ENCODE measurements at places on chromosomes 2 and 18. TPM values are rescaled to one million over a fixed set of nuclear protein-coding genes. Genes with fewer than 3 reads are reported as not detected.

Gene KCNIP3
- total RNA-seq, result 12.5 TPM

DNA sequence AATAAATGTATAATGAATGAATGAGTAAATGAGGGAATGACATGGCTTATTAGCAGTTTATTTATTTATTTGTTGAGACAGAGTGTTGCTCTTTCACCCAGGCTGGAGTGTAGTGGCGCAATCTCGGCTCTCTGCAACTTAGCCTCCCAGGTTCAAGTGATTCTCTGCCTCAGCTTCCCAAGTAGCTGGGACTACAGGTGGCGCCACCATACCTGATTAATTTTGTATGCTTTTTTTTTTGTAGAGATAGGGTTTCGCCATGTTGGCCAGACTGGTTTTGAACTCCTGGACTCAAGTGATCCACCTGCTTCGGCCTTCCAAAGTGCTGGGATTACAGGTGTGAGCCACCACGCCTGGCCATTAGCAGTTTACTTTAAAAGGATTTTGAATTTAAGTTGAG, 100.3 kb upstream of the CAVIN2 start:
- DNase-seq, result no peak

DNA sequence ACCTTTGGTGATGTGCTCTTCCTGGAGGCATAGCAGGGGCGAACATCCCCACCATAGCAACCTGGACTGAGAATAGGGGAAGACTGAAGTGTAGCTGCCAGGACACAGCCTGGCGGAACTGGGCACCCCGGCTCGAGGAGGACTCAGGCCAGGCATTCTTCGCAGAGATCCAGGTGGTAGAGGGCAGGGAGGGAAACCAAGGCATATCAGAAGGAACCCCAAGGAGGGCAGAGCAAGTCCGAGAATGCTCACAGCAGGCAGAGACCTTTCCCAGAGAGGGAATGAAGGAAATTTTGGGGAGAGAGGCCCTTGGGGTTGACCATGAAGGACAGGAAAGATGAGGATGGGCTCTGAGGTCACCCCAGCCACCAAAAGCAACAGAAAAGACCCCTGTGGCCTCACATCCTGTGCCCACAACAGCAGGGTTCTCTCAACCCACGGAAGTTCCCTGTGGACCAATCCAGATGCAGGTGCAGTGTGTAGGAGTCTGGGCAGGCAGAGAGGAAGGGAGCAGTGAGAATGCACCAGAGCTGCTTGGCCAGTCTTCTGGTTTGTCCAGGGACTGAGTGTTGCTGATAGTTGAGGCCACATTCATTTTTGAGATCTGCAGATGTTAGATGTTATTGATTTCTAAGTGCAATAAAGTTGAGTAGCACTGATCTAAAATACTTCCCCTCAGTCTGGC, 136.9 kb downstream of the PXDN start:
- DNase-seq, result no peak

Gene SDC1
- total RNA-seq, result 3.1 TPM

- no peak for DNase-seq
These were observed 23.7 kb downstream of the FN1 start for GRCh38 chr2:215411941-215412743.

GRCh38 chr18:45084206-45084605, 403.5 kb downstream of the SETBP1 start:
- no peak for DNase-seq

GRCh38 chr2:197838579-197838978, 34.2 kb downstream of the PLCL1 start:
- no peak for DNase-seq

Gene ATAD2B
- 38.3 TPM for total RNA-seq

Gene FAM237A
- not detected for total RNA-seq

DNA sequence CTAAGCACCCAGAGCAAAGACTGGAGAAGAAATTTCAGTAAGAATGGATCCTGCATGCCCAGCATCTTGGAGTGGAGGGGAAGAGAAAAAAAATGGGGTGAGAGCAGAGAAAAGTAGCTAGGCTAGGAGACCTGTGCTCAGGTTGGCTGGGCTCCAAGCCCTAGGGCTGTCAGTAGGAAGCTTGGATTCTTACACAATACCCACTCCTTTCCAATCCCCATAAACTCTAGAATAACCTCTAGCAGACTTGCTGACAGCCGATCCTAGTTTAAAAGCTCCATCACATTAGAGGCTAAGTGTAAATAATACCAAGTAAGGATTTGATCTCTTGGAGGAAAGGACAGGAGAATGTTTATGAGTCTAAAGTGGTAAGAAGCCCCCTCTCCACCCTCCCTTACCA, 46.2 kb upstream of the NABP1 start:
- DNase-seq, result no peak

DNA sequence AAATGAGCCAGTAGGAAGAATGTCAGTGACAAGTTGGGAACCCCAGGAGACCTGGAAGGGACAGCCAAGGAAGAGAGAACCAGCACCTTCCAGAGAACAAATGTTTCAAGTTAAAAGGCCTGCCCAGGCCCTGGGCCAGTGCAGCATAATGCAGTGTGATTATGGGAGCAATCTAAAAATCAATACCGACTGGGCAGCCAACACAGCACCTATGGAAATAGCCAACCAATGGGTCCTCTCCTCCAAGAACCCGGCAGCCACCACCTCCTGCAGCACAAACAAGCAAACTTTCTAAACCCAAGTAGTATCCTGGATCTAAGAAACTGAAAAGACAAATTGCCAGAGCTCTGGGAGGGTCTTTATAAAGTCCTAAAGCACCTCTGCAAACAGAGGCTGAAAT, 71.7 kb downstream of the CLHC1 start:
- no peak for DNase-seq

DNA sequence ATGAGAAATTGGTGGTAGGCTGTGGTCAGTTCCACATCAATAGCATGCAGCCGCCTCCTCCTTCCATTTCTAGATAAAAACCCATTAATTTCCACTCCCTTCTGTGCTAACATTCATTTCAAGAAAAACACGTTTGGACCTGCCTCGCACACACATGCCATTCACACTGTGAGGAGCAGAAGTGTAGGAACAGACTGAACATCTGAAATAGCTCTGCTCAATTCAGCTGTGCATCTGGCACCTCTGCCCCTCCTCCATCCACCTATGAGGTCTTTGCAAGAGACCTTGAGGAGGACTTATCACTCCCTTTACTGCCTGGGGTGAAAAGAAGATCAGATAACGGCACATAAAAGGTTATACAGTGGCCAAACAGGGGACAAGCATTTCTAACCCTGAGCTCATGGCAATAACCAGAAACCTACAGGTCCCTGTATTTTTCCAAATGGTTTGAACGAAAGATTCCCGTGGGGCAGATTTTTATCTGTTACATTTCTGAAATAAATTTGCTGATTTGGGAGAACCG, 30.8 kb upstream of the LRP2 start:
- no peak for DNase-seq

DNA sequence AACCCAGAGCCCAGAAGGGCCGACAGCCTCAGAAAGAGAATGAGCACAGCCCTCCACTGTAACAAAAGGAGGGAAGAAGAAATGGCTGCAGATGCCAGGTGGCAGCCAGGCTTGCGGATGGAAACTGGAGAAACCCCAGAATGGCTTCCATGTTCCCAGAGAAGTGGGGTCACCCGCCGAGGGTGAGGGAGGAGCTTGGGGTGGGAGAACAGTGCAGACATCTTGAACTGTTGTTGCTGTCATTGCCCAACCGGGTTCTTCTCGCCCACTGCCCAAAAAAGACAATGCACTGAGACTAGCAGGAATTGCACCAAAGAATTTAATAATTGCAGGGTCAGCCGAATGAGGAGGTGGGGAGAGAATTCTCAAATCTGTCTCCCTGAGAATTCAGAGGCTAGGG, 223.2 kb upstream of the RAB6C start:
- DNase-seq, result no peak

Gene MYO7B
- total RNA-seq, result 0.14 TPM

Gene HJURP
- 0.95 TPM for total RNA-seq

- DNase-seq, result no peak
These were observed 548 bp upstream of the FBLN7 start for GRCh38 chr2:112137516-112138158.

Gene L3MBTL4
- total RNA-seq, result 5.3 TPM

Gene LINC00305
- total RNA-seq, result not detected

DNA sequence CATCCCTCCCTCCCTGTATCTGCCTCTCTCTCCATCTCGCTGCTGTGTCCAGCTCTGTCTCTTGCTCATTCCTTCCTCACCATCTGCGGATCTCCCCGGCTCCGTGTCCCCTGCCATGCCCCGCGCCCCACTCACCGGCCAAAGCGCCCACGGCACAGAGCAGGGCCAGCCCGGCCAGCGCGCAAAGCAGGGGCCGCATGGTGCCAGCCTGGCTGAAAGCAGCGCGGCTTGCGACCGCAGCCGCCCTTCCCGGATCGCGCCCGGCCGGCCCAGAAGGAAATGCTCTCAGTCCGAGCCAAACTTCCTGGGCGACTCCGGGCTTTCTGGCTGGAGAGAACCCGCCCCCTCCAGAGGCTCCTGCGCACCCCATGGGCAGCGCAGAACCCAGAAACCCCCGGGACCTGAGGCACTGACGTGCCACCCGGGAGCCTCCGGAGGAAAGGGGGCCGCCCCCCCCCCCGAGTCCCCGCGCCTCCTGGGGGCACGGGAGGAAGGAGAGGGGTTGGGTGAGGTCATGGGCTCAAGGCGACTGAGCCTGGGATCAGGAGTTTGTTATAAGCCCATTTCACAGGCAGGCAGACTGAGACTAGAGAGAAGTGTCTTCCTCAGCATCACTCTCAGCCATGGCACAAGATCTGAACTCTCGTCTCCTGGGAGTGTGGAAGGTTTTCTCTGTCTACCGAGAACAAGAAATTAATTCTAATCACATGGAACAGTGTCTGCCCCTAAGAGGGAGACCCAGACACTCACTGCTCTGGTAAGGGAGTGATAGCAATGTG, 45.2 kb upstream of the RAB6C start:
- no peak for DNase-seq

DNA sequence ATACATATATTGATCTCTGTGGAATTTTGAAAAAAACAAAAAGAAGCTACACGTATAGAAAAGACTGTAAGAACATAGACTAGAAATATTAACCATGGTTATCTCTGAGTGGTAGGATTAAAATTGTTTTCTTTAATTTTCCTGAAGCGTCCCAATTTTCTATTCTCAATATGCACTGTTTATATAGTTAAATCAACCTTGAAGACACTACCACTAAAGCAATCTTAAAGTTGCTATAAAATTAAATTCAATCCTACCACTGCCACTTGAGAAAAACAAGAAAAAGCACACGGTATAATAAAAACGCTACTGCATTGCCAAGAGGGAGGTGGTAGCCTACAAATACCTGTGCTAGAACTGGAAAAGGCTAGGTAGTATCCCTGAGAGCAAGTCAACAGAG, 47.2 kb downstream of the TRIP12 start:
- no peak for DNase-seq

Gene SERPINB11
- not detected for total RNA-seq

GRCh38 chr2:14480120-14480519, 152.4 kb upstream of the LRATD1 start:
- DNase-seq, result no peak

DNA sequence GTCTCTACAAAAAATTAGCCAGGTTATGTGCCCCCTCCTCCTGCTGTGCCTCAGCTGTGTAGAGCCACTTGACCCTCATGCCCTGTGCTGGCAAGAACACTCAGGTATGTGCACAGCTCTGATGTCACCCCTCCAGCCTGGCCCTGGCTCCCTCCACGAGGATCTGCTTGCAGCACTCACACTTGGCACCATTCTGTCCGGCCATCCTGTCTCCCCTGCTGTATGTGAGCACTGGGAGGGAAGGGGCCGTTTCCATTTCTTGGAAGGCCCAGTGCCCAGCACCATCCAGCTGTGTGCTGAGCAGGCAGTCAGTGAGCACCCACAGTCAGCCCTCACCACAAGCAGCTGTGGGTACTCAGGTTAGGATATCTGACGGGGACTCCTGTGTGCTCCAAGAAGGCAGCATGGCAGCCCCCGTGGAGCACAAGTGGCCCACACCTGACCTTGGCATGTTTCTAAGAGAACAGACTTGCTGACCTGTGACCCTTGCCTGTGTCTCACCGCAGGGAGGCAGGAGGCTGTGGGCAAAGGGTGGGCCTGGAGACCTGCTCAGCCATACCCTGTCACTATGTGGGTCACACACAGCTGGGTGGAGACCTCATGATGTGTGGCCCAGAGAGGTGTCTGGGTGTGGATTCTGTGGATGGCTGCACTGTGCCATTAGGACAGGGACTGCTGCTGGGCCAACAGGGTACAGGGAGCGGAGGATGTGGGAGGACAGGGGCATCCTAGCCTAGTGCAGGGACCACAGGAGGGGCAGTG, 31.5 kb downstream of the USP34 start:
- DNase-seq, result no peak

DNA sequence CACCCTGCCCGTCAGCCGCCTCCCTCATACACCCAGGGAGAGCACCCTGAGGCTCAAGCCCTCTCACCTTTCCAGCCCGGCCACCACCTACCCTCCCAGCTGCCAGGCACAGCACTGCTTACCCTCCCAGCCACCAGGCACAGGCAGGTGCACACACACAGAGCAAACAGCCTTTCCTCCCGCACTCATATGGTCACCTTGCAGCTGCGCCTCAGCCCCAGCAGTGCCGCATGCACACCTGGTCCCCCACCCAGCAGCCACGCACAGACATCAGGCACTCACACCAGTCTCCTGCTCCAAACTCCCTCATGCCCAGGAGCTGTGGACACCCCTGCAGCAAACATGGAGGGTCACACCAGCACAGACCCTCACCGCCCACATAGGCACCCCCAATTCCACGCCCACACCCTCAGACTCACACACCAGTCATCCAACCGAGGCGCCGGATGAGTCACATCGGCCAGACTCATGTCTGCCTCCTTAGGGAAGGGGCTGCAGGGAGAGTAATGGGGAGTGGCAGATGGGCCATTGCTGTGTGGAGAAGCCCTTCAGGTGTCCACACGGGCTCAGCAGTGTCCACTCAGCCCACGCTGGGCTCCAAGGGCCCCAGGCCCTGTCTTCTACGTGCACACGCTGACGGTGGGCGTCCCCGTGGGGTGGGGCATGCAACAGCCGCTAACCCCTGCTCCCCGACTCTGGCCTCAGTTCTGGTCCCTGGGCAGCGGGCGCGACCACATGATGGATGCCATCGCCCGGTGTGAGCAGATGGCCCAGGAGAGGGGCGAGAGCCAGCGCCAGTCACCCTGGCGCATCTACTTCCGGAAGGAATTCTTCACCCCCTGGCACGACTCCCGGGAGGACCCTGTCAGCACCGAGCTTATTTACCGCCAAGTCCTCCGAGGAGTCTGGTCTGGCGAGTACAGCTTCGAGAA, 22.3 kb upstream of the GPR17 start:
- DNase-seq, result no peak

DNA sequence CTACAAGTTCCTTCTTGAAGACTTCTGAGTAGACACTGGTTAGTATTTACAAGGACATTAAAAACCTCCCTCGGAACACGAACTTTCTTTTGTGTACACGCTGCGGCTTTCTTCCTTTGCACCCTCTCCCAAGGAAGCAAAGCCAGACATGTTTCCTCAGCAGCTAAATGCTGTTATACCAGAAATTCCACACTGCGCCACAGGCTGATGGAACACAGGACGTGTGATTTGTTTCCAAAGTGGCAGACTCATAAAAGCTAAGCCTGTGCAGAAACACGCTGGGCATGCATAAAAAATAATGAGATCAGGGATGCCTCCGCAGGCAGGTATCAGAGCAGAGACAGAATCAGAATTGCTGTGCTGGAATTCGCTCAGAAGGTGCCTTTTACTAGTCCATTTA, 73.0 kb upstream of the RGPD5 start:
- DNase-seq, result no peak

Data from thoracic aorta (tissue), 2 donors.